ENCODE measurements at places on chromosomes 3 and 15. TPM values are rescaled to one million over a fixed set of nuclear protein-coding genes. Genes with fewer than 3 reads are reported as not detected.

Gene KPNA1
- 58.5 TPM for total RNA-seq

Gene GOLGA8N
- total RNA-seq, result 3.1 TPM

Gene C3orf80
- 5.6 TPM for total RNA-seq

Gene SERINC4
- total RNA-seq, result not detected

Gene OXSR1
- total RNA-seq, result 57.0 TPM

Gene CLSTN2
- 33.2 TPM for total RNA-seq
